ENCODE measurements at places on chromosomes 13 and 19.

DNA sequence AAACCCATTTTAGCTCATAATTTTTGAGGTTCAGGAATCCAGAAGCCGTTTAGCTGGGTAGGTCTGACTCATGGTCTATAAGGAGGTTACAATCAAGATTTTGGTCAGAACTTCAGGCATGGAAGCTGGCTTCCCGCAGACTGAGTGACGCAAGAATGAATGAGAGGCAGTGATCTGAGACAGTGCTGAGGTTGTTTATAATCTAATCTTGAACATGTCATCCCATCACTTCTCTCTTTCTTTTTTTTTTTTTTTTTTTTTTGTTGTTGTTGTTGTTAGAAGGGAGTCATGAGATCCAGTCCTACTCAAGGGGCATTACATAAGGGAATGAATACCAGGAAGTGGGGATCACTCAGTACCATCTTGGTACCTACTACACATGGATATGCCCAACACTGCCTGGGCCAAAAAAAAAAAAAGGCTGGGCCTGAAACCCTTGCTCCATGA is 217.4 kb downstream of the DLEU7 start:
- DNase-seq, result no peak

DNA sequence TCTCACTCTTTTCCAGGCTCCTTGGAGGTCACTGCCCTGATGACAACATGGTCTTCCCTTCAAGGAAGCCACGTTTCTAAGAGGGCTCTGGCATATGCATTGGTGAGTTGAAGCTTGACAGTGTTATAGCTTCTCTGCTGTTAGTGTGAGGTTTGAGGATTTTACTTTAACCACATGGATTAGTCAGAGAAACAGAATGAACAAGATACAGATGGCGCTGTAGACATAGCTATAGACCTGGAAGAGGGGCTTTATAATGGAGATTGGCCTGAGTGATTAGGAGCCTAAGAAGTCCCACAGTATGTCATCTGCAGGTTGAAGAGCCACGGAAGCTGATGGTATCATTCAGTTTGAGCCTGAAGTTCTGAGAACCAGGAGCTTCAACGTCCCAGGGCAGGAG is 18.4 kb upstream of the URI1 start:
- no peak for DNase-seq

DNA sequence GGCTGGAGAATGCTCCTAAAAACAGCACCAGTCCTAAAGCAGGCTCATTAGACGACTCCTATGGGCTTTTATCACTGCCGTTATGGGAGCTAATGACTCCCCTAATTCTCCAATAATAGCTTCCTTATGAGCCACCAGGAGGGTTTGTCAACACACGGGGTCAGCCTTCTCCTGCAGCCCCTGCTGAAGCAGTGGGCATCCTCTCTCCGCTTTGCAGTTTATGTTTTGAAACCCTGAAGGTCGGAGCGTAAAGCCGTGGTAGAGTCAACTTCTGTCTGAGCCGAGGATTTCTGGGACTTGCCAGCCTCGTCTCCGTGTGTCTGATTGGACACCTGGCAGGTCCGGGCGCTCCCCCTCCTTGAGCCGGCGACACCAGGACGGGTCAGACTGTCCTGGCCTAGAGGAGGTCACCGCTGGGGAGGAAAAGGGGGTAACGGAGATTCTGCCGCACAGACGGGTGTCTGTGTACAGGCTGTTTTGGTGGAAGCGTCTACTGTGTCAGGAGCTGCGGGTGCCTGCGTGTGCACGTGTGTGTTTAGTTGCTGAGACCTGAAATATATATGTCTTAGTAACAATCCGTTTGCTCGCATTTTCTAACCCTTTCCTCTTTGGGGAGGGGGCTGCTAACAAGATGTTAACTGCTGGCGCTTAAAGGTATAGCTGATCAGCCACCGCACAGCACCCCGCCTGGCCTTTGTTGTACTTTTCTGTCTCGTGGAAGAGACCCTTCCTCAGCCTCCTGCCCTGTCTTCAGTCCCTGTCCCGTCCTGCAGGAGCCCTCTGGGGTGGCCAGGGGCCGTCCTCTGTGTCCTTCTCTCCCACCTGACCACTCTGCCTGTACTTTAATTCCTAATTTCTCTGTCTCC is 1.9 kb downstream of the KDM4B start:
- DNase-seq, result no peak

DNA sequence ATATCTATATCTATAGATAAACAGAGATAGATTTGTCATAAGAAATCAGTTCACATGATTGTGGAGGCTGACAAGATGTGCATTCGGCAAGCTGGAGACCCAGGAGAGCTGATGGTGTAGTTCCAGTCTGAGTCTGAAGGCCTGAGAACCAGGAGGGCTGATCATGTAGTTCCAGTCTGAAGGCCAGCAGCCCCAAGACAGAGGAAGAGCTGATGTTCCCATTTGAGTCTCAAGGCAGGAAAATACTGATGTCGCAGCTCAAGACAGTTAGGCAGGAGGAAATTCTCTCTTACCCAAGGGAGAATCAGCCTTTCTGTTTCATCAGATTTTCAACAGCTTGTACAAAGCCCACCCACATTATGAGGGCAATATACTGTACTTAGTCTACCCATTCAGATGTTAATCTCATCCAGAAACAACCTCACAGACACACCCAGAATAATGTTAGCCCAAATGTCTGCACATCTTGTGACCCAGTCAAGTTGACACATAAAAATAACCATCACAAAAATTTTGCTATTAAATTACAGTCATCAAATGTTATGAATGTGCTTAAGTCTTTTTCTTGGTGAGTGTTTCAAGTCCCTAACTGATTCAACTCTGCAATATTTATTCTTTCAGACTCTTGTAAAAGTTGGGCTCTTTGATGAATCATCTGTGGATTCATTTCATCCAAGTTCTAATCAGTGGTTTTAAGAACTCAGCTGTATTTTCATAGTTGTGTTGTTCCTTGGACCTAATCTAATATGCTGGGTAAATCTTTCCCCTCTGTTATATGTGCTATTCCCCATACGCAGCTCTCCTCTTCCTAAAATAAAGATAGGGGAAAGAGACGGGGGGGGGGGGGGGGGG is 22.7 kb upstream of the LRCH1 start:
- no peak for DNase-seq

GRCh38 chr13:106683179-106683578 is 115.2 kb upstream of the ARGLU1 start:
- DNase-seq, result no peak

DNA sequence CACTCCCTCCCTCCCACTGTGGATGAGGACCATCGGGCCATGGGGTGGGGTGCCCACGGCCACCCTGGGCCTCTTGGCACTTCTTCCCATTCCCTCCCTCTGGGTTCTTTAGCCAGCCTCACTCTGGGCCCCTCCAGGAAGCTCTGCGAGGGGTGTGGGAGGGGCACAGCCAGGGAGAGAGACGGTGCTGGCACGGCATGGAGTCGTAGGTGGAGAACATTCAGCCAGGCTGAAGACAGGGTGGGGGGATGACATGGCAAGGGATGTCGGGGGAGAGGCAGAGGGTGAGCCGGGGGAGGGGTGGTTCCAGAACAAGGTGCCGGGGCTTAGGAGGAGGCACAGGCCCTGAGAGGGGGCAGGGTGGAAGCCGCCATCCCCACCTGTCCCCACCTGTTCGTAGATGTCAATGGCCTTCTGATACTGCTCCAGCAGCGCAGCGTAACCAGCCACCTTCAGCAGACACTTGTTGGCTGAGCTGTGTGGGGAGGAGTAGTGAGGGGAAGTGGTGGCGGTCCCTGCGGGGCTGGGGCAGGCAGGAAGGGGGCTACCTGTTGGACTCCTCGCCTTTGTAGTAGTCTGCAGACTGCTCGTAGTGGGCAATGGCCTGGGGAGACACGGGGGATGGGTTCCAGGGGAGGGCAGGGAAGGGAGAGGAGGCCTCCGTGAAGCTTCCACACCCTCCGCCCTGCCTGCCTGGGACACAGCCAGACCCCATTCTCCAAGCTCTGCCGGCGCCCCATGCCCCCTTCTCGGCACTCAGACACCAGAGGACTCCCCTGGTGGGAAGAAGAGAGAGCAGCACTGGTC is 8.8 kb upstream of the KPTN start:
- no peak for DNase-seq

GRCh38 chr13:67736646-67737420 is 506.7 kb upstream of the PCDH9 start:
- no peak for DNase-seq

GRCh38 chr13:94537740-94538630 is 58.0 kb downstream of the TGDS start:
- DNase-seq, result no peak

- no peak for DNase-seq
Observed at GRCh38 chr13:113122550-113123225, at the start of gene F10. F10 (plus strand) TSS chr13:113122799; CDS start chr13:113122856, 57 bp downstream.

DNA sequence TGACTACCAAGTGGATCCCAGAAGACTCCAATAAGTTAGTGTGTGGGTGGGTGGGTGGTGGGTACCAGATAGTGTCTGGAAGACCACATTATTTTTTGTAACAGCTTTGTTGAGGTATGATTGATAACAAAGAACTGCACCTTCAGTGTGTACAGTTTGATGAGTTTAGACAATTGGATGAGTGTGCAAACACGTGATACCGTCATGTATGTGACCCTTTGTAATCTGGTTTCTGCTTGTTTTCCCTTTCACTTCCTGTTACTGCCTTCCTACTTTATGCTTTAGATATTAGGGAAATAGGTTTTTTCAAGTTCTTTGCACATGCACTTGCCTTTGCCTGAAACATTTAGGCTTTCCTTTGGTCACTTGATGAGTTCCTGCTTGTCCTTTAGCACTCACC is 8.5 kb downstream of the RPL21 start:
- DNase-seq, result no peak

- no peak for DNase-seq
Observed at GRCh38 chr13:41931337-41931736, 29.6 kb downstream of the VWA8 start.

DNA sequence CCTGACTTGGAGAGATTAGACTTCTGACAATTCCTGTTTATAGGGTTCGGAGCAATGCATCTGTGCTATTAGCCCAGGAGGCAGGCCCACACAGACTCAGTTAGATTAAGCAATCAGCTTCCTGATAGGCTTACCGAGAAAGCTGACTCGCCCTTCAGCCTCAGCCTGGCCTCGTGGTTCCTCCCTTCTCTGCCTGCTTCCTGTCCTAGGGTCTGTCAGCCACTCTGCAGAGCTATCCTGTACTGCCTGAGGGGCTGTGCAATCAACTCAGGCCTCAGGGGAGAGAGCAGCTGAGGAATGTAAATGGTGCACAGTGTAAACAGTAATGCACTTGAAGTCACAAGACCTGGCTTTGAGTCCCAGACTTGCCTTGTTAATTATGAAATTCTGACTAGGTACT is 30.7 kb downstream of the HTR2A start:
- no peak for DNase-seq

DNA sequence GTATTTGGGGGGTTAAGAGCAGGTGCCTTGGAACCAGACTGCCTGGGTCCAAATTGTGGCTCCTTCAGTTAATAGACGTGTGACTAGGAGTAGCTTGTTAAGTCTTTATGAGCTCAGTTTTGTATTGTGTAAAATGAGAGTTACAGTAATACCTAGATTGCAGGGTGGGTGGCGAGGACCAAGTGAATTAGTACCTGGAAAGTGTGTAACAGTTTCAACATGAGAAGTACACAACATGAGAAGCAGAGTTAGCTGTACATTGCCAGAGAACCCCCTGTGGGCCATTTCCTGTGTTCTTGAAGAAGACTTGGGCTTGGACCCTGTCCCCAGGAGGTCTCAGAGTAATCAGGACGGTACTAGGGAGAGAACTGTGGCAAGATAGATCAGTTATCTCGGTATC is 36.8 kb downstream of the PPP2R1A start:
- DNase-seq, result no peak

GRCh38 chr19:43820098-43820883 is 6.8 kb upstream of the ZNF283 start:
- no peak for DNase-seq

- no peak for DNase-seq
Observed at GRCh38 chr13:98443800-98444325, 133.0 kb downstream of the STK24 start.

DNA sequence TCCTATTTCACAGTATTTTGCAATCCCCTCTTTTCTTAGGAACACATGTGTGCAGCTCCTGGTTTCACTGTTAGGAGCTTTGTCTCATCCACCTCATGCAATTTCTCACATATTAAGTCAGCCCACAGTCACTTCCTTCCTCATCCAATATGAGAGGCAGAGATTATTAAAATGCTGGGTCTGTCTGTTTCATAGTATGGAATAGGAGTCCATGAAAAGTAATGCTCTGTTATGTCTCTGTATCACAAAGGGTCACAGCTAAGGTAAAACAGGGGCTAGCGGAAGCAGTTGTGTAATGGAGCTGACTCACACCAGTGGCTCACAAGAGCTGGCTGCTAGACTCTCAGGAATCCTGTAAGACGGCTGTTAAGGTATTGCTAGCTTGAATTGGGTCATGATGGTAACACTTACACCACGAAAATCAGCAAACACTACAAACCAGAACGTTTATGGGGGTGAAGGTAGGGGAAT is 216.5 kb downstream of the EFNB2 start:
- DNase-seq, result no peak

DNA sequence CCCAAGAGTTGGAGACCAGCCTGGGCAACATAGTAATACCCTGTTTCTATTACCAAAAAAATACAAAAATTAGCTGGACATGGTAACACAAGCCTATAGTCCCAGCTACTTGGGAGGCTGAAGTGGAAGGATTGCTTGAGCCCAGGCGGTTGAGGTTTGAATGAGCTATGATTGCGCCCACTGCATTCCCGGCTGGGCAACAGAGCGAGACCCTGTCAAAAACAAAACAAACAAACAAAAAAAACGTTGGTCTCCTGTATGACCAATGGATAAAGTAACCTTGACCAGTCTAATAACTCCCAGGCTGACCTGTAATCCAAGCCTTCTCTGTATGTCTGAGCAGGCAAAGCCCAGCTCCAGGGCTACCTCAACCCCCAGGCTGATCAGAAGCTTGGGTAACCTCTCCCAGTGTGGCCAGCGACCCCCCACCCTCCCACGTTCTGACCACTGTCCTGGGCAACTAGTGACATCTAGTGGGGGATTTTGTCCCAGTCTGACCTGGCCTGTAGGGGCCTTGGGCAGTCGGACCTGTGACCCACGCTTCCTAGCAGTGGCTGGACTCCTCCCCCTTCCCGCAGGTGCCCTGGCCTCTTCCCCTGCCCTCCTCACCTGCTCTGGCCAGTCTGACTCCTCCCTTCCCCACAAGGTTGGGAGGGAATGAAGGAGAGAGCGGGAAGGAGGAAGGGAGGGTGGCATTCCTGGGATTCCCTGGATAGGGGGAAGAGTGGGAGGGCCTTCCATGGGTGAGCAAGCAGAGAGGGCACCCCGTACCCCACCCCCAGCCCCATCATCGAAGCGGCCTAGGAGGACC is 1.0 kb upstream of the BCAM start:
- DNase-seq, result no peak

DNA sequence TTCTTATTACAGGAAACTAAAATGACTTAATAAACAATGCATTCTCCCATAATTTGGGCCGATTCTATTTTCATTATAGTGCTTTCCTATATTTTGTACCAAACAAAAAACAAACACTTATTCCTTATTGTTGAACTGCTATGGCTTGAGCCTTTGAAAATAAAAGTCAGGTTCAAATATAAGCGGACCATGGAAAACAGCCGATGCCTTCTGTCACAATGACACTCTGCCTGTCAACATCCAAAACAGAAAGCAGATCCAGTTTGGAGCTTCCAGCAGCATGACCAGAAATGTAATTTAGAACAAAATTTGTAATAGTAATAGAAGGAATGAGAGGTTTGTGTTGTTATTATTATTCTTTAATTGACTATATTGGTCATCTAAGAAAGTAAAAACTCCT is 194.5 kb downstream of the LHFPL6 start:
- no peak for DNase-seq

Measured in NCI-H1694 (cell line).